Epithelial cell of umbilical artery (primary cell): ENCODE measurements at places on chromosomes 7 and 10. TPM values are rescaled to one million over a fixed set of nuclear protein-coding genes. Genes with fewer than 3 reads are reported as not detected.

The COBL gene
- total RNA-seq = not detected in 2 replicates

The GALNT17 gene
- total RNA-seq = not detected in 2 replicates

The BTBD16 gene
- not detected in 2 replicates for total RNA-seq

The PAPOLB gene
- under 0.01 and 0.15 TPM in 2 replicates for total RNA-seq

The LLCFC1 gene
- total RNA-seq = not detected in 2 replicates

The CYP26C1 gene
- 0.32 and 1.4 TPM in 2 replicates for total RNA-seq
